ENCODE measurements at places on chromosomes 5 and 9. TPM values are rescaled to one million over a fixed set of nuclear protein-coding genes. Genes with fewer than 3 reads are reported as not detected.

GRCh38 chr9:107246259-107247254 lies 36.5 kb upstream of the RAD23B start:
- H3K36me3 ChIP-seq, result no peaks in the 10 kb centered on the region
- H3K4me3 ChIP-seq, result no peak overlapping the region
- peaks cover 3% of the 10 kb centered on the region for H3K27me3 ChIP-seq

DNA sequence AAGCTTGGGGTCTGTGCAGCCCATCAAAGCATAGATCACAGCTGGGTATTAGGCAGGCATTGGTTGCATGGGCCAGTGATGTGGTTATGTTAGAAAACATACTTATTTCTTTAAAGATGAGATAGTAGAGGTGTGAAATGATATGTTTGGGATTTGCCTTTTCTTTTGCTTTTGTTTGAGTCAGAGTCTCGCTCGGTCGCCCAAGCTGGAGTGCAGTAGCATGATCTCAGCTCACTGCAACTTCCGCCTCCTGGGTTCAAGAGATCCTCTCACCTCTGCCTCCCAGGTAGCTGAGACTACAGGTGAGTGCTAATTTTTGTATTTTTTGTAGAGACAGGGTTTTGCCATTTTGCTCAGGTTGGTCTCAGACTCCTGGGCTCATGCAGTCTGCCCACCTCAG lies 84.8 kb downstream of the PDE6A start:
- H3K4me1 ChIP-seq, result peaks cover 6% of the 10 kb centered on the region
- no peak overlapping the region for H3K27ac ChIP-seq
- H3K27me3 ChIP-seq, result no peaks in the 10 kb centered on the region
- H3K4me3 ChIP-seq, result no peak overlapping the region
- DNase-seq, result no peak

DNA sequence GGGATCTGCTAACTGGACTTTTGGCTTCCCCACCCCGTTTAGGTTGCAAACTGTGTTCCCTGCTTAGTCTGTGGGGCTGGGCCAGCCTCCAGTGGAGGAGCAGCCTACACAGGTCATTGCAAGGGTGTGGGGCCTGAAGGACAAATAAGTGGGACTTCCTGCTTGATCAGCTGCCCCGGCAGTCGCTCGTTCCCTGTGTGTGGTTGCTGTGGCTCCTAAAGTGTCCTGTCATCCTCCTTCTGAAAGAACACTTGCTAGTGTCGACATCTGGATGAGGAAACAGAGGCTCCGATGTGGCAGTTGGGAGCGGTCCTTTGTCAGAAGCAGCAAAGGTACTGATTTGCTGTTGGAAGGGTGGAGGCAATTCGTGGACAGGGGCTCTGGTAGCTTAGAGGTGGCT lies 88.9 kb upstream of the TBCA start:
- no peaks in the 10 kb centered on the region for H3K27me3 ChIP-seq
- no peaks in the 10 kb centered on the region for H3K4me1 ChIP-seq

DNA sequence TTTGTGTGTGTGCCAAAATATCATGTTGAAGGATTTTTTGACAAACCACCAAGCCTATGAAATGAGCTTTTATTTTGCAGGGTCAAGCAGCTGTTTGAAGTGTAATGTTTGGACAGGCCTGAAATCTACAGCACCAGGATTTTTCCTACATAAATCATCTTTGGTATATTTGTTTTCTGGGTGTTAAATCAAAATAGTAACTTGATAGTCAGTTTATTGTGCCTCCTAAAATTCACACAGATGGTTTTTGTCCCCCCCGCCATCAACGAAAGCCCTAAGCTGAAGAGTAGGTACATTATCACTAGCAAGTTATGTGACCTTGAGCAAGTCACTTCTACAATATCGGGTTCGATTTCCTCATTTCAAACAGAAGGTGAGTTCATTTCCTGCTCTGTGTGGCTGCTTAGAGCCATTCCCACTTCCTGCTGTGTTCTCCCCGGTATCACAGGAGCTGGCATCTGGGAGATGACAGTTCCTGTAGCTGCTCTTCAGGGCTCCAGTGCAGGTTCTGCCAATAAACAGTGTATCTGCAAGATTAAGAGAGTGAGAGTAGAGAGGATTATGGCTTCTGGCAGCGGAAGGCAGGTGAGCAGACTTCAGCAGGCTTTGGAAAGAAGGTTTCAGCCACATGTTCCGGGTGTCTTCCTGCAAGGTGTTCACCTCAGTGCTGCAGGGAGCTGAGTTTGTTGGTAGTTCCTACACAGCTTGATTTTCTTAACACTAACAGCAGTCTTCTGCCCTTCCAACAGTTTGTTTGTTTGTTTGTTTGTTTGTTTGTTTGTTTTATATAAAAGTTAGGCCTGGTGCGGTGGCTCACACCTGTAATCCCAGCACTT lies 48.4 kb upstream of the GNE start:
- no peak overlapping the region for H3K27ac ChIP-seq
- no peaks in the 10 kb centered on the region for H3K36me3 ChIP-seq
- no peak overlapping the region for H3K4me3 ChIP-seq
- DNase-seq, result peak; percentile 31
- H3K27me3 ChIP-seq, result no peaks in the 10 kb centered on the region
- H3K4me1 ChIP-seq, result peaks cover 11% of the 10 kb centered on the region

SHOC1 gene
- total RNA-seq, result not detected
